ENCODE measurements at places on chromosomes 12 and 14.

DNA sequence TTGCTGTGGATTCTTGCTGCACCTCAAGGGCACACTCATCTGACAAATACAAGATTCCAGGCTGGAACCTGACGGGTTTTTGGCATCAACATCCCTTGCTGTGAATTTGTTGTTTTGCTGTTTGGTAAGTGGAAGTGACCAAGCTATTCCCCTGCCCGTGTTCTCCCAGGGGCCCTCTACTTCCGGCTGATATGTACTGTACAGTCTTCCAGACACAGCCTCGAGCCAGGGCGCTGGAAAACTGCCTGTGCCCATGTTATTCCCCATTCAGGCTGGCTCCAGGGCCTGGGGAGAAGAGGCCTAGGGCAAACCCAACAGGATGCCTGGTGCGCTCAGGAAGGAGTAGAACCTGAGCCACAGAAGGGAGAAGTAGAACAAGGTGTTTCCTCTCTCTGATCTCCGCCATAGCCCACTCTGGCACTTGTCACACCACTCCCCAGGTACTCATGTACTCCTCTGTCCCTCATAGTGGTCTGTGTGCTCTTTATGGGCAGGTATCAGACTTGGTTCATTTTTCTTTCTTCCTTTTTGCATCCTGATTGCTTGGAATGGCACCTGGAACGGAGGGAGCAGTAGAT lies 67.8 kb upstream of the LTA4H start:
- no peak for DNase-seq

- DNase-seq: no peak
These were observed 18.1 kb downstream of the RAB21 start for GRCh38 chr12:71772735-71773134.

DNA sequence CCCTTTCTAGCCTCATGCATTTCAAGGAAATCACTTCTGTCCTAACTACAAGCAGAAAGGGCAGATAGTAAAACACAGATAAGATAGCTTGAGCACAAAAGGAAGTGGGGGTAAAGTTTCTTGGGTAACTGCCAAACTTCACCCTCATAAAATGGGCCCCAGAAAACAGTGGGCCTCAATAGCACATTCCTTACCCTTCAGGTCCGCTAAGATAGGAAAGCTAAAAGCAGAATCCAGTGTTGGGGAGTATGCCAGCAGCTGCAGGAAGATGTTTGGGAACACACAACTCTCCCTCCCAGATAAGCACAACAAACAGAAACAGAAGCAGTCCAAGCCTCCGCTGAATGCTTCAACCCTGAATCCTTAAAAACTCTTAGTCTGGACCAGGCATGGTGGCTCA lies 110.9 kb upstream of the MGAT4C start:
- DNase-seq: no peak

DNA sequence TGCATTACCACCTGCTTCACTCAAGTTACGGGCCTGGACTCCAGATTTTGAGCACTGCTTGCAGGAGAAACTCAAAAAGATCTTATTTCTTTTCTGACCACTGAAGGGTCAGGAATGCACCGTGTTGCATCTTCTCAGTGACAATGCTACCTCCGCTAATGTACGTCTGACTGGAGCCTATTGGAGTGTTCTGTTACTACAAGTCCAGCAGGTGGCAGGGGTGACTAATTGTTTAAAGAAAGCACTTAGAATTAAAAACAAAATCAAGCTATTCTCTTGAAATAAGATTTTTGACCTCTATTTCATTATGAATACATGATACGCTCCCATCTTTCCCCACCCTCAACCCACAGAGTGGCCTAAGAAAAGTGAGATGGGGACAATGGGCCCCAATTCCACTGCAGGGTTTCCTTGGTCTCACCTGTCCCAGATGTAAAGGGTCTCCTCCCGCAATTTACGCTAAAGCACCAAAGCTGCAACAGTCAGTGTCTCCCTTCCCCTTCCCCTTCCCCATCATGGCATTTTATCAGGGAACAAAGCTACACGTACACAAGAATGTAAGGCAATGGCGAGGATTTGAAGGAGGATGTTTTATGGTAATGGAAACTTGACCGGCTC lies 2.2 kb downstream of the TBPL2 start:
- no peak for DNase-seq

DNA sequence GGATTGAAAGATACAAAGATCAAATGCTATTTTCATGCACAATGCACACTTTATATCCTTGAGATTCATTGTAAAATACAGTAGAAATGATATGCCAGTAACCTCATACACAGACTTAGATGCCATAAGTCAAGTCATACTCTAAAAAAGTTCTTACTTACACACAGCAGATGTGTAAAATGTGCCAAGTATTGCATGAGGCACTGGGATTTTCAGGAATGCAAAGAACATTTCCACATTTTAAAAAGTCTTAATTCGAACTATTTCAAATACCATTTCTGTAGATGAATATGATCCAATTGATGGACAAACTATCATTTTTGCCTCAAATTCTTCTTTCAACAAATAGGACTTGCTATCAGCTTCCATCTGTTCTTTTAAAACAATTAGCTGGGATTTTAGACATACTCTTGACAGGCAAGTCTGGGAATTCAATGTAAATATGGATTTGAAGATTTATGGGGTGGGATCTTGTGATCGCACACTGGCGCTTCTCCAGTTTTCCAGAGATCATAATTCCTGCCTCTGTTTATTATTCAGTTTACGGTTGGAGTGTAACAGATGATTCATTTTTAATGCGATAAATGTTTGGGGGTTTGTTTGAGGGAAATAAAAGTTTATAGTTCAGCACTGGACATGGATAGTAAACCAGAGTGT lies 183.8 kb downstream of the PAX9 start:
- no peak for DNase-seq

GRCh38 chr14:88631091-88631490 lies 68.3 kb downstream of the ZC3H14 start:
- DNase-seq: no peak

GRCh38 chr14:62988967-62989366 lies 56.3 kb downstream of the KCNH5 start:
- DNase-seq: no peak

- DNase-seq: no peak
These were observed 131.4 kb upstream of the CCDC175 start for GRCh38 chr14:59707778-59708561.

DNA sequence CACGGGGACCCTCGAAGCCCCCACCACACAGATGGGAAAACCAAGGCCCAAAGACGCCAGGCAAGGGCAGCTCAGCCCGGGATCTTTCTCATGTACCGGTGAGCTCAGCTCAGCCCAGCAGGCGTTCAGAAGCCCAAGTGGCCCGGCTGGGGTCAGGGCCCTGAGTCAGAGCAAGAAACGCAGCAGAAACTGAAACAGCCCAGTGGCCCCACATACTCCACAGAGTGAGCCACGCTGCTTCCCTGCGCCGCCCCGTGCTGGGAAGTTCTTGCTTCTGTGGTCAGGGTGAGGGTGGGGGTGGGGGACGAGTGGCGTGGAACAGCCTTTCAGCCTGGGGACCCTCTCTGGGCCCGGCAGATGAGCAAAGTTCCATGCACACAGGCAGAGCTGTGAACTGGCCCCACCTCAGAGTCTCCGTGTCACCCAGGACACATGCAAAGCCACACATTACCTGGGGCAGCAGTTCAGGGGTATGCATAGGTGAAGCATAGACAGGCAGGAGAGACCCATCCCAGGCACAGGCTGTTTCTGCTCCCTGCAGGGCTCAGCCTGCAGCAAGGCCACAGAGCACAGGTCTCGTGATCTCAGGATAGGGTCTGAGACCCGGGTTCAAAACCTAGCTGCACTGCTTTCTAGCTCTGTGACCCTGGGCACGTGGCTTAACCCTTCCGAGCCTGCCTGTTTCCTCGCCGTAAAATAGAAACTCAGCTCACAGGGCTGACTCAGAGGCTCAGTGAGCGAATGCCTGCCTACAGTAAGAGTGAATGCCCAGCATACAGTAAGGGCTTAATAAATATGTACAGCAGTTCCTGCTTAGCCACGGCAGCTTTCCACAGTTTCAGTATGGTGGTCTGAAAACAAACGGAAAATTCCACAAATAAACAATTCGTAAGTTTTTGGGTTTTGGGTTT lies 21.6 kb downstream of the NCOR2 start:
- DNase-seq: peak; percentile 76

GRCh38 chr14:74616996-74617700 lies 5.1 kb upstream of the LTBP2 start:
- no peak for DNase-seq

DNA sequence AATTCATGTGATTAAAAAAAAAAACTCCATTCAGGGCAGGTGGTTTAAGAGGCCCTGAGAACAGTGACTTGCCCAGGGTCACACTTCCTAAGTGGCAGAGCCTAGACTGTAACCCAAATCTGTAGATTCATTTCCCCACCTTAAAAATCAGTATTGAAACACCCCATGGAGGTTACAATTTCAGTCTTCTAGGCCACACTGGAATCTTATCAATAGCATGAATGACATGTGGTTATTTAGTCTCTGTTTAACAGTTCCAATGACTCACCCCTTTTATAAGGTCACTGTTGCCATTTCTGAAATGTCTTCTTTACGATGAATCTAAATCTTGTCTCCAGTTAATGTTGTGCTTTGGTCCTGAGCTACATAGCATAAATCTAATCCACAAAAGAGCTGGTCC lies 262.3 kb upstream of the GRIP1 start:
- DNase-seq: no peak

- DNase-seq: no peak
These were observed 54.0 kb downstream of the TRAF3 start for GRCh38 chr14:102831163-102831804.

GRCh38 chr14:83711046-83711445 lies 1818.9 kb upstream of the FLRT2 start:
- DNase-seq: no peak

DNA sequence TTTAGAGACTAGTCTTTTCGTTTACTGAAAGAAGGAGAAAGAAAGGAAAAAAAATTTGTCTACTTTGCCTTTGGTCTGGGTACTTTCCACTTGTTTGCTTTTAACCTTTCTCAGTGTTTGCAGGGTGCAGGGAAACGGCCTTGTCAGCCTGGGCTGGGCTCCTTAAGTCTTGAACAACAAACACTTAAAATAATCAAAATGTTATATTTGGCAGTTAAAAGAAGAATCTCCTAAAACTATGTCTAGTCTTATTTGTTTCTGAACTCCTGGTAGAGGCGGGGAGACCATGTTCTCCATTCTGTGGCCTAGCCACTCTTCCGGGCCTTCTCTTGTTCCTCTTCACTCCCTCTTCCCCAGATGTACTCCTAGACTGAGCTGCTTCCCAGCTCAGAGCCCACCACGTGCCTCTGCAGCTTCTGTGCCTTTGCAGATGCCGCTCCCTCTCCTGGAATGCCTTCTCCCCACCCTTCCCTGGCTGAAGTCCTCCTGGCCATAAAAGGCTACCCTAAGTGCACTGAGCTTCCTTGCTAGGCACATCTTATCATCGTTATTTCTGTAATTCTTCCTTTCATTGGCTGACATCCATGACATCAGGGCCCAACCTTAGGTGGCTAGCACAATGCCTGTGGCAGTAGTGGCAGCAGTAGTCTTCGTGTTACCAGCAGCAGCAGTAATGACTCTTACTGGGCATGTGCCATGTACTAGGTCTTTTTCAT lies 432.9 kb downstream of the ZFP36L1 start:
- DNase-seq: no peak

DNA sequence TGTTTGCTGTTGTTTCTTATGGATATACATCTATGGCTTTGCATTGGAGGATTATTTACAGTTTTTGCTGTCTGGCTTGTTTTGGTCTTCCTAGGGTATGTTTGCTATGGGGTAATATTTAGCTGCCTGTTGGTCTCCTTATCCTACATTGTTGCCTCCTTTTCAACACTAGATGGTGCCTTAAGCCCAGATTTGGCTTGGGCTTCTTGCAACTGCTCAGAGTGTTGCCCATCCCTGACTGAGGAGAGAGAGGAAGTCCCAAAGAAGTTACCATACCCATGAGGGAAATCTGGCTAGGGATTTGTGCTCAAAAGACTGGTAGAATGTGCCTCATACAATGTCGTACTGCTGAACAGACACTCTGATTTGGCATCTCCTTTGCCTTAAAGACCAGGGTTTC lies 94.6 kb upstream of the MUCL1 start:
- no peak for DNase-seq

- no peak for DNase-seq
These were observed 39.4 kb downstream of the ZFHX2 start for GRCh38 chr14:23512156-23512555.

- no peak for DNase-seq
These were observed 527 bp downstream of the CAMKK2 start for GRCh38 chr12:121295746-121296617.

GRCh38 chr12:6672143-6672542 lies 9.2 kb upstream of the ING4 start:
- no peak for DNase-seq

GRCh38 chr14:72783741-72784140 lies 110.2 kb downstream of the DPF3 start:
- DNase-seq: no peak

- DNase-seq: no peak
These were observed 348.0 kb downstream of the BCL11B start for GRCh38 chr14:98924046-98924445.

DNA sequence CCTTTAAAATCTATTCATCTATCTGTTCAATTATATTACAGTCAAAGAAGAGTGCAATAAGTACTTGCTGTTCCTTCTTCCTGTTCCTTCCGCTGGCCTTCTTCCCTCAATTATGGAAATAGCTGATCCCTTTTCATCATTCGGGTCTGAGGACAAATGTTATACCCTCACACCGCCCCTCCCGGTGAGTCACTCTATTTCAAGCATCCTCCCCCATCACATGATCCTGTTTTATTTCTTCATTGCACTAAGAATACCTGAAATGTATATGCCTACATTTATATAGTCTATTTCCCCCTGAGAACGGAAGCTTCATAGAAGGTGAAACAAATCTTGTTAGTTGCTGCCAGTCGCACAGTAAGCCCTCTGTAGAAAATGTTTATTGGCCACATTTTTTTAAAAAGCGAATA lies 2.5 kb downstream of the SLC38A1 start:
- no peak for DNase-seq

GRCh38 chr14:90602088-90602687 lies 205.4 kb downstream of the CALM1 start:
- no peak for DNase-seq

DNA sequence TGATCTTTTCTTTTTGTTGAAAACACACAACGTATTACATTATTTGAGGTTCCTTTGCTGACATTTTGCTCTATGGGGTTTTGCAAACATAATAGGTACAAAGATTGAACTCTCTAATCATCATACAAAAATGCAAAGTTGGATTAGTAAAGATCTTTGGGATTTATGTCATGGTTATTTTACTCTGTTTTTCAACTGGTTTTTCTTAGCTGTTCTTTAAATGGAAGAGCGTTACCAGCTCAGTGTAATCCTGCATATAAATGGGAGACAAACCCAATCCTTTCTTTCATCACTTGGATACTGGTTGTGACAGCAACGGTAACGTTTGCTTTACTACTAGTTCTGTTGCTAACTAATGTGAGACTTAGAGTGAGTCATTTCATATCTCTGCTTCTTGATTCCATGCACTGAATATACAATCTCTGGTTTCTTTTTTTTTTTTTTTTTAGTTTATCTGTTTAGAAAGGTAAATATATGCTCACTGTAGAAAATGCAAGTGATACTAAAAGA lies 104.9 kb upstream of the NOVA1 start:
- DNase-seq: no peak
